Activated effector memory CD4-positive, alpha-beta T cell treated with Interleukin-2 at 50 U/mL for 16 hours (primary cell): ENCODE measurements at places on chromosomes 5 and 9.
A peak's percentile ranks its signal among the peaks of the same experiment; 100 is the strongest.

GRCh38 chr9:128927731-128928411 is 7.1 kb downstream of the PHYHD1 start:
- peak; percentile 27 for DNase-seq

DNA sequence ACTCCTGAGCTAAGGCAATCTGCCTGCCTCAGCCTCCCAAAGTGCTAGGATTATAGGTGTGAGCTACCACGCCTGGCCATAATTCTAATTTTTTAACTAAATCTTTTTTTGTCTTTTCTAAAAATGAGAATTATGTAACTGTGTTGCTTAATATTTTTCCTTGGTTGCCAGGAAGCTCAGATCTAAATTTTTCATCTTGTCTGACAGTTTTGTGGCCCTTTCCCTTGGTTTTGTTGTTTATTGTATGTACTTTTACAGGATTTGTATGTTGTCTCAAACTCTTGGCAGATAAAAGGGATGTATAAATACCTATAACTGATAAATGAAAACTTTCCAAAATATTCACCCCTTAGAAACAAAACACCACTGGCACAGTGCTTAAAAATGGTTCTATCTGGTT is 88.2 kb upstream of the KLF9 start:
- DNase-seq, result no peak

DNA sequence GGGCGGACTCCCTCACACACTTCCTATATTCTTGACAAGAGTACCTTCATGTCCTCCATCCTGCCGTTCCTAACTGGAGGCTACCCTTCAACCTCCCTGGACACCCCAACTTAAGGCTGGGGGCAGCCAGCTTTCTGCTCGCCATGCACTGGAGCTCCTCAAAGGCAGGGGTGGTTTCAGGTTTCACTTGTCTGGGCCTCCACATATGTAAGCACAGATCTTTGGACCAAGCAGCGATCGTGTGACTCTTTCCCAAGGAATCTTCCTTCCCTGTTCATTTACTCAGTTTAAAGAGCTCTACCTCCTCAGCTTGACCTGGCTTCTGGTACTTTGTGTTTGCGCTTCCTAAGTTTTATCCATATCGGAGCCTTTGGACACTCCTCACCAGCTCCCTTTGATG is 34.2 kb upstream of the TRPC7 start:
- no peak for DNase-seq

DNA sequence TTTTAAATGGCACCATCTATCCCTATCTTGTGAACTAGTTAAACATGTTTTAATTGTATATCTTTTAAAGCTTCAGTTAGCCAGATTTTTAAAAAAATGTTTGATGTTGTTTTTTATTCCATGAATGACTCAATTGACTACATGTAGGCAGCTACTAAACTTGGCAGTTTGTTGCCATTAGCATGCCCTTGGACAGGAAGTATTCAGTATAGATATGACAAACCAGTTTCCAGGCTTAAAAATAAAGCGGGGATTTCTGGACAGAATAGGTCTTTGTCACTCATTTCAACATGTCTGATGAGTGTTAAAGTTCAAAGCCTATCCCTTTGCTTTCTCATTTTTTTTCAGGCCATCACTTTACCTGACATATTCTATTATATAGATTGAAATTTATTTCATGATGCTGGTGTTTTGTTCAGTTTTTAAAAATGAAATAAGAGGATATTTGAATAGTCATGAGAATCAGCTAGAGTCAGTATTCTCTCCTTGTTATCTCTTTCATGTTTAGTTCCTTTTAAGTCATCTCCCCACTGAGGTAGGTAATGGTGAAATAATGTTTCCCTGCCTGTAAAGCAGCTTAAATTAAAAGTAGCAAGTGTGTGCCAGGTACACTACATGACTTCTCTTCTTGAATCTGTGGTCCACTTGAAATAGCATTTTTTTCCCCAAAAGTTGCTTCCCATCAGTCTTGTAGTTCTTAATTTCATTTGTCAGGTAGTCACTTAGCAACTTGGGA is 11.9 kb downstream of the TNFAIP8 start:
- DNase-seq, result no peak

DNA sequence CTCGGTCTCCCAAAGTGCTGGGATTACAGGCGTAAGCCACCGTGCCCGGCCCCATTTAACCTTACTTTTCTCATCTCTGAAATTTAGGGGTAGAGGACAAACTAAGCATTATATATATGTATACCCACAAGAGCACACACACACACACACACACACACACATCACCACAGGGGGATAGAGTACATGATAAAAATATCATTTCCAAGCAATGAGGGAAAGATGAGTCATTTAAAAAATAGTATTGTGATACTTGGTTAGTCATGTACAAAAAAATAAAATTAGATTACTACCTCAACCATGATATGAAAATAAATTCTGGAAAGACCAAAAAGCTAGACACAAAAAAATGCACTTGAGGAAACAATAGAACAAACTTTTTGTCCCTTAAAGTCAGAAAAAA is 67.2 kb downstream of the CDH18 start:
- no peak for DNase-seq

DNA sequence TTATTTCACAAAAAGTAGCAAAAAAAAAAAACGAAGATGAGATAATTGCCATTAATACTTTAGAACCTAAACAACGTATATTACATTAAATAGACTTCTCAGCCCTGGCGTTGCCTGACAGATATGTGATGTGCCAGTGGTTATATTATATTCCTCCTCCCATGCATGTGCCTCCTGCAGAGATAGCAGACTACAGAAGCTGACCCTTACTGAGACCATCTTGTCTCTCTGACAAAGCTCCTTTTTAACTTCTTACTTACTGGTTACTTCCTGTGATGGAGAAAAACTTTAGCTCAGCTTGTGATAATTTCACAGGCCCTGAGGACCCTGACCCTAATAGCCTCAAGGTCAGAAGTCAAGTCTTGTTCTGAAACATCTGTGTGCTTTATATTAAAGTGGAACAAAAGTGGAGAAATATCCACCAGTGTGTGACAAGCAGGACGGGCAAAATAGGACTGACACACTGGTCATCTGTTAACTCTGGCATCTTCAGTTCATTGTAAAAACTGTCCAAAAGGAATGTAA is 80.6 kb upstream of the POU5F2 start:
- no peak for DNase-seq

DNA sequence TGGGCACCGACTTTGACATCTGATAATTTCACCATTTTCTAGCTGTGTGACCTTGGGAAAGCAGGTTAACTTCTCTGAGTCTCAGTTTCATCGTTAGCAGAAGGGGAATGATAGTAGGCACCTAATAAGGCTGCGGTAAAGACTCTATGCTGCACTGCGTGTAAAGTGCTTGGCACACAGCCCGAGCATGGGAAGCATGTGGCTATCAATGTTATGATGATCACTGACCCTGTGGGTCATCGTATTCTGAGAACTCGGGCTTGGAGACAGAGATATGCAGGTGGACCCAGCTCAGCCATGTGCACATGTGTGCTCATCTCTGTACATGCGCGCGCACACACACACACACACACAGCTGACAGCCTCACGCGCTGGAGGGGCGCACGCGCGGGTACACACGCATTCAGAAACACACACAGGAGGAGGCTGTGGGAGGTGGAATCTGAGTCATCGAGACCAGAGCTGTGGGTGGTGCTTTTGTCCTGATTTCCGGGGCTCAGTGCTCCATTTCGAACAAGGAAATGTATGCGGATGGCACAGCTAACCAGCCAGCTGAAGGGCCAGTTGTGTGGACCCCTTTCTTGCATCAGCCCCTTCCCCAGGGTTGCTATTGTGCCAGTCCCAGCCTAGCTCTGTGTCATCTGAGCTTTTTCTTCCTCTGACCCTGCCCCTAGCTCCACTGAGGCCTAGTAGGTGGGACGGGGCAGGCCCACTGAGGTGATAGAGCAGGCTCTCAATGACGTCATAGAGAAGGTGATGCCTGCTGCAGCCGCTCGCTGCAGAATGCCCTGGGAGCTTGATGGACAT is 11.1 kb upstream of the ARAP3 start:
- DNase-seq, result peak; percentile 77

GRCh38 chr9:114799441-114799840 is 6.4 kb downstream of the TNFSF15 start:
- no peak for DNase-seq

- DNase-seq, result no peak
These were observed 192.8 kb downstream of the ARRDC3 start for GRCh38 chr5:91190314-91190690.

GRCh38 chr5:137617528-137618205 is 118.2 kb downstream of the KLHL3 start:
- no peak for DNase-seq

DNA sequence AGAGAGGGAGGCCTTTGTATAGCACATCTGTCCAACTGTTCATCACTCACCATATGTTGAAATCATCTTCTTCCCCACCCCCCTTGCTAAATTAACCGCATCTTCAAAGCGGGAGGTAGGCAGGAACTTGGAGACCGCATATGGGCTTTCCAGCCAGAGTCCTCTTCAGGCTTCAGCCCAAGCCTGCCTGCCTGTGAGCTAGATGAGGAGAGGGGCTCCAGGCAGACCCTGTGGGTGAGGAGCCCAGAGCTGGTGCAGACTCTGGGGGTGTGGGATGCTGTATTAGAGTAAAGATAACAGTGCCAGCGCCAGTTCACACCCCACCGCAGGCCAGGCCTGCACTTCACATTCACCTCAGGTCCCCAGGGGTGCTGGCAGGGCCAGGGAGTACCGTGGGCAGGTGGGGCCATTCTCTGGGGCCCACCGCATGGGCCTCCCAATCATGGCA is 16.2 kb downstream of the PRRC2B start:
- DNase-seq, result no peak

DNA sequence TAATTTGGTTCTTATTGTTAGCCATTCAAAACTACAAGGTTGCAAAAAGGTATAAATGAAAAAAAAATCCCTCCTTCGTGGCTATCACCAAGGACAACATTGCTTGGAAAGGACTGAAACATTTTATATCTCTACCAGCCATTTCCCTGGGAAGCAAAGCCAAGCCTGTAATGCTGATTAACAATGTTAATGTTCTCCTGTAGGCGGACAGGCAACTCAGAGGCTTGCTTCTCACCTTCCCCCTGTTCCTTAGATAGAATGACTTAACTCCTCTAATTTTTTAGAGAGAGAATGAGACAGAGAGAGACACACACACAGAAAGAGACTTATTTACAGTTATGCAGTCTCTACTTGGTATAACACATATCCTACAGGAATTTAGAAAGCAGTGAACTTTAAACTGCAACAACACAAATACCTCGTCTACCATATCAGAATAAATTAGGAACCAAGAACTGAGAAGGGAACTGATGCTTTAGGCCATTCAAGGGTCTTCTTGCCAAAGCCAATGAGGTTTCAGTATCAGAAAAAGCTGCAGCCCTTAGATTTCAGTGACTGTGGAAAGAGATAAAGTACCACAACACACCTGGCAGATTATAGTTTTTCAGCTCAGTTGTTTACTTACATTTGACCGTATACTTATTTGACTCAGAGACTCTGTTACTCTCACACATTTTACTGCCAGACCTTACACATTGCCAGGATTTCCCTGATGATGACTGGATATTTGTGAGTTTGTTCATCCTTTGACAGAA is 20.9 kb upstream of the MAN2A1 start:
- DNase-seq, result no peak

GRCh38 chr9:37035648-37036370 is 1.7 kb upstream of the PAX5 start:
- no peak for DNase-seq

DNA sequence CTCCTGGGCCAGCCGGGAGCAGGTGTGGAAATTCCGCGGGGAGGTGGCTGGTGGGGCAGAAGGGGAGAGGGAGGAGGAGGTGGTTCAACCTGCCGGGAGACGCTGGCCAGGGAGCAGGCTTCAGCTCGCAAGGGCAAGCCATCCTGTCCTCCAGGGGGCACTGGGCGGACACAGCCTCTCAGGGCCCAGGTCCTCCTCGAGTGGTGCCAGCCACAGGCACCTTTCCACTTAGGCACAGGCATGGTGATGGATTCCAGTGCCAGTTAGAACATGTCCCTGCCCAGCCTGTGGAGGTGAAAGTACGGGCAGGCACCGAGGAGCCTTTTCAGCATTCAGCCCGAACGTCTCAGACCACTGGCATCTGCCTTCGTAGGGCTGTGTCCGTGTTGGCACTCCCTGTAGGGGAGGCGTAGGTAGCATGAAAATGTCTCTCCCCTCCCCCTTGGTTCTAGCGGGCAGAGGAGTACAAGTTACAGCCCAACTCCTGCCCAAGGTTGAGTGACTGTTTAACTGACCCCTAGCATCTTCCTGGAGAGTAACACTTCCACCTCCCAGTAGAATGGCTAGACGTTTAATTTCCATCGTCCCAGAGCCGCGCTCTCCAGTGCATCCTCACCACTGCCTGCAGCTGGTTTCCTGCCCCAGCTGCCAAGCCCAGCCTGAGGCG is 48.9 kb downstream of the DAB2IP start:
- DNase-seq, result no peak

DNA sequence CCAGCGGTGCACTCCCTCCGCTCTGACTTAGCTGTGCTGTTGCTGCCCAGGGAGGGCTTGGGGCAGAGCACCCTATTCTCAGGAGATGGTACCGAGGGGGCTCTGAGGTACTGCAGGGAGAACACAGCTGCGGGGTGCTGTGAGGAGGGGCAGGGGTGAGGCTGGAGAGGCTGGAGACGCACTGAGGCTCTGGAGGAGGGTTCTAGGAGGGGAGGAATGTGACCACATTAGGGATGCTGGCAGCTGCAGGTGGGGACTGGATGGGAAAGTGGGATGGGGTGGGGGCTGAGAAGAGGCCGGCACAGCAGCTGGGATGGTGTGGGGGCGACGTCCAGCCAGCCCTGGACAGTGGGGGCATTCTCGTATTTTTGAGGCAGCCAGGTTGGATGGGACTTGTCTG is 20.9 kb downstream of the NCS1 start:
- DNase-seq, result no peak

- DNase-seq, result no peak
These were observed 169.1 kb downstream of the CAAP1 start for GRCh38 chr9:26723486-26723885.

GRCh38 chr9:6628704-6629103 is 16.8 kb downstream of the GLDC start:
- no peak for DNase-seq

GRCh38 chr5:54932789-54933188 is 52.6 kb downstream of the ESM1 start:
- no peak for DNase-seq

DNA sequence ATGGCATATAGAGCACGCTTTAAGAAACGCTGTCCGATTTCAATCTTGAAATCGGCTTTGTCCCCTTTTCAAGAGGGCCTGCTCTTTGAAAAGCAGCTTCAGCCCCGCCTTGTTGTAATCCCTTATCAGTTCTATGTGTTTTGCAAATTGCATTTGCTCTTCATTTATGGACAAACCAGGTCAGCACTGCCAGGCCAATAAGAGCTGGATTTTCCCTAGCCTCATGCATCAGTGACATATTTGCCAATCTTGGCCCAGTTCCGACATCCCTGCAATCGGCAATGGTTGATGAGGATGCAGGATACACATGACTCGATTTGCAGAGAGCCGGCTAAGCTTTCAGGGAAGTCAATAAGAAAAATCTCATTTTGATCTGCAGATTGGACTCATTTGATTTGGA is 529.1 kb upstream of the CLINT1 start:
- no peak for DNase-seq

- DNase-seq, result no peak
These were observed 80.6 kb downstream of the FBXO4 start for GRCh38 chr5:42005561-42006153.

GRCh38 chr5:42806701-42807262 is 4.9 kb downstream of the SELENOP start:
- DNase-seq, result no peak

- DNase-seq, result no peak
These were observed 83.9 kb downstream of the PRLR start for GRCh38 chr5:35146406-35146805.

- no peak for DNase-seq
These were observed 9.4 kb downstream of the ANKS6 start for GRCh38 chr9:98786750-98787510.
